ENCODE measurements at places on chromosomes 3 and 15.

DNA sequence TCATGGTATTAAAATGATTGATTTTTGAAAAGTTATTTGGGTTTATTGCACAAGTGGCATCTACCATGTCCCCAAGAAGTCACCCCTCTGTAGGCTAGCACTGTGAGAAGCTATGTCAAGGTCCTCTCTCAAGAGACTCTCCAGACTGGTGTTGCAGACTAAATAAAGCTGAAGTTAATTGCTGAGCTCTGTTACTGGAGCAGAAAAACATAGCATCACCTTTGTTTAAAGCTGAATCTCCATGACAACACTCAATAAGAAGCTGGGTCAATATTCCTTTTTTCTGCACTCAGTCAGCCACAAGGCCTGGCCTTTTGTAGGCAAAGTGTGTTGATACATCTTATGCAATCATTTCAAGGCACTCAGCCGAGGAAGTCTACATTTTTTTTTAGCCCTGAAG lies 806.6 kb upstream of the LMCD1 start:
- H3K27me3 ChIP-seq: no peaks in the 10 kb centered on the region
- DNase-seq: no peak
- no peaks in the 10 kb centered on the region for H3K4me1 ChIP-seq
- H3K36me3 ChIP-seq: no peaks in the 10 kb centered on the region
- no peak overlapping the region for H3K27ac ChIP-seq

DNA sequence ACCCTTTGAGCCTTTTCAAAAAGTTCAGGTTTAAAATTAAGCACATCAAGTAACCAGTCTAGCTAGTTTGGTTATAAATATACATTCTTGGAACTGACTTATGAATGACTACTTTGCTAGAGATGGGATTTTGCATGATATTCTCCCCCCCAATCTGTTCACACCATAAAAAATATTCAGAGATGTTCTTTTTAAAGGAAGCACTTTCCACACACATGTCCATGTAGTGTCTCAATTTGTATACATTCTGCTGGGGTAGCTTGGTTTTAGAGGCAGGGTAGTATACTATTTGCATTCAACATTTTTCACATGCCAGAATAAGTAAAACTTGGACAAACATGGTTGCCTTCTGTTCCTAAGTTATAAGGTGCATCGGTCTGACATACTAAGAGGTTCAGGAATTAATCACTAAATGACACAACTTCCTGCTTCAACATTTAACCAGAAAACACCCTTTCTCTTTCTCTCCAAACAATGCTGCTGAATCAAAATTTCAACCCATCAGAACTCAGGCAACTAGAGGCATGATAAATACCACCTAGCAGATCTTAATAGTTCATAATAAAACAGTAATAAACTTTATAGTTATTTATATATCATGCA lies 57.0 kb downstream of the SUMF1 start:
- peak overlapping the region; percentile 1 for H3K27ac ChIP-seq
- H3K4me3 ChIP-seq: no peak overlapping the region
- H3K4me1 ChIP-seq: peaks cover 27% of the 10 kb centered on the region

DNA sequence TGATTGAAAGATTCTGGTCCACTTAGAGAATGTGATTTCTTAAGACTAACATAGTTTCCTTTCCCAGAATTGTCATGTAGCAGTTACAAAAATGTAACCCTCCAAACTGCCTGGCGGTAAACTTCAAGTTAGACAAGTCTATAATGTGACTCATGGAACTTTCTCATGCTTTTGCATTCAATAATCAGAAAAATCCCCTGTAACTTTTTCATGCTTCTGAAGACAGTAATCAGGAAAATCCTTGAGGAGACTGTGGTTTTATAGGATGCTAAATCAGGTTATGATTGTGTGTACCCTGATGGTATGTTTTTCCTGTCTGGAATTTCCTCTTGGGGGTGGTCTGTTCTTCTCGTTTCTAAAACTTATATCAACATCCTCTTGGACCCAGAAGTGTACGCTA lies 74.0 kb upstream of the RARB start:
- H3K4me3 ChIP-seq: peak overlapping the region; percentile 58
- H3K4me1 ChIP-seq: peaks cover 19% of the 10 kb centered on the region
- no peaks in the 10 kb centered on the region for H3K36me3 ChIP-seq
- peak overlapping the region; percentile 52 for H3K27ac ChIP-seq
- H3K27me3 ChIP-seq: no peaks in the 10 kb centered on the region

DNA sequence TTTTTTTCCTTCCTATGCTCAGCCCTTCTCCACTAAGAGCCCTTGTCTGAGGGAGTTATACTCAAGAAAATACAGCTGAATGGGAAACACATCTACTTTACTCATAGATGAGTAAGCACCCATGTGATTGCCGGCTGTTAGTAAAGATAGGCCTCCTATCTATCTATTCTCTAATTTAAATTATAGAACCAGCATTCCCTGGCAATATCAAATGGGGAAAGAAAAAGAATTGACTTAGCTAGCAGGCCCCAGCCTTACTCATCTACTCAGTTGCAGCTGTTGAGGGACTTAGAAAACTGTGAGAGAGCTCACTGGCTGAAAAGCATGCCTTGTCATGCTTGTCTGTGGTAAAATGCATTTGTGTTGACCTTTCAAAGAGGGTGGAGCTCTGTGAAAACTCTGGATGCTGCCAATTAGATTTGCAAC lies 116.9 kb upstream of the LRRFIP2 start:
- H3K27ac ChIP-seq: peak overlapping the region; percentile 86
- H3K4me1 ChIP-seq: peaks cover 55% of the 10 kb centered on the region
- H3K4me3 ChIP-seq: peak overlapping the region; percentile 75
- H3K27me3 ChIP-seq: peaks cover 4% of the 10 kb centered on the region

GRCh38 chr3:24229468-24230221 lies 265.0 kb downstream of the THRB start:
- no peak overlapping the region for H3K4me3 ChIP-seq
- no peak for DNase-seq
- no peaks in the 10 kb centered on the region for H3K36me3 ChIP-seq
- H3K27ac ChIP-seq: no peak overlapping the region
- peaks cover 17% of the 10 kb centered on the region for H3K27me3 ChIP-seq

DNA sequence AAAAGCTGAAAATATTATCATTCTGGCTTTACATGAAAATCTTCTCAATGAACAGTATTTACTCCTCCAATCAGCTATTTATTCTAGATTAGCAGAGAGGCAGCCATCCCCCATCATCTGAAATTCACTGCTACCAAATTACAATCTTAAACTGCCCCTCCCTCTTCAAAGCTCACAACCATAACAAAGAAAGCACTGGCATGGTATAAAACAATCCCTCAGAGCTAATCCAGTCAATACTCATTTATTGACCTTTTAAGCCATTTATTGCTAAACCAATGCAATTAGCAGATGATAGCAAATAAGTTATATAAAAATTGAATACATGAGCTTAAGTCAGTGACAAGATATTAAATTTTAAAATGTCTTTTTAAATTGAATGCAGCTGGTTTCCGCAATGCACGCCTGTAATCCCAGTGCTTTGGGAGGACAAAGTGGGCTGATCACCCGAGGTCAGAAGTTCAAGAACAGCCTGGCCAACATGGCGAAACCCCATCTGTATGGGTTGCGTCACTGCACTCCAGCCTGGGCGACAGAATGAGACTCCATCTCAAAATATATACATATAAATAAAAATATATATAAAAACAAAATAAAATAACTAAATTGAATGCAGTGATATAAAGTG lies 12.1 kb downstream of the SLC4A7 start:
- no peak overlapping the region for H3K4me3 ChIP-seq
- H3K4me1 ChIP-seq: peaks cover 70% of the 10 kb centered on the region
- H3K27me3 ChIP-seq: no peaks in the 10 kb centered on the region
- DNase-seq: no peak
- H3K27ac ChIP-seq: peak overlapping the region; percentile 53

- no peak overlapping the region for H3K27ac ChIP-seq
- peaks cover 7% of the 10 kb centered on the region for H3K4me1 ChIP-seq
- H3K4me3 ChIP-seq: no peak overlapping the region
- H3K27me3 ChIP-seq: peaks cover 5% of the 10 kb centered on the region
Measured at GRCh38 chr3:128424508-128425069, 42.1 kb downstream of the DNAJB8 start.

- DNase-seq: peak; percentile 67
- H3K4me1 ChIP-seq: peaks cover 35% of the 10 kb centered on the region
- H3K27me3 ChIP-seq: no peaks in the 10 kb centered on the region
- H3K36me3 ChIP-seq: no peaks in the 10 kb centered on the region
- no peak overlapping the region for H3K27ac ChIP-seq
- H3K4me3 ChIP-seq: no peak overlapping the region
Measured at GRCh38 chr3:155230382-155230781, 63.1 kb downstream of the STRIT1 start.

DNA sequence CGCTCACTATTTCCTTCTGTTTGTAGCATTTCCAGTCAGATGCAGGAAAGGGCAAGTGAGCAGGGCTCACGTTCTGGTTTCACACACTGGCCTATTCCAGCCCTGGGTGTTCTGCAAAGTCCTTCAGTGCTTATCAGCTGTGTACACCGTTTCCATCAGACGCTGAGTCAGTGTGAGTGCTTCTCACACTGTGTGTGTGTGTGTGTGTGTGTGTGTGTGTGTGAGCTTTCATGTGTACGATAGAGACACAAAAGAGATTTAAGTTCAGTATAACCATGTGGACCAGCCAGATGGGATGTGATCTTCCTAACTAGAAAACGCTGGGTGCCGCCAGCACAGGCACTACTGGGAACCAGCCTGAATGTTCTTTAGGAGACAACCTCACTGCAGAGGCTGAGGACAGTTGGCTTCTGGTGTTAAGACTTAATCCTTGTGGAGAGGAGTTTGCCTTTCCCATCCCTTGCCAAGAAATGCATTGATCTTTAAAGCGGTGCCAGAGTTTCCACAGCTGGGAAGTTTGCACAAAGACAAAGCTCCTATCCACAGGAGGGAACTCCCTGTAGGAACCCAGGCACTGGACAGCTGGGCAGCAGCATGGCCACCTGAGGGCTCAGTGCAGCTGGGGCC lies 3.9 kb upstream of the CHSY1 start:
- H3K27me3 ChIP-seq: peaks cover 5% of the 10 kb centered on the region
- H3K36me3 ChIP-seq: peaks cover 1% of the 10 kb centered on the region
- no peak for DNase-seq
- H3K4me1 ChIP-seq: peaks cover 26% of the 10 kb centered on the region

GRCh38 chr3:12963231-12963896 lies 109.9 kb downstream of the IQSEC1 start:
- H3K27ac ChIP-seq: no peak overlapping the region
- peaks cover 26% of the 10 kb centered on the region for H3K4me1 ChIP-seq
- DNase-seq: no peak
- no peaks in the 10 kb centered on the region for H3K36me3 ChIP-seq

GRCh38 chr3:64213962-64214379 lies 11.3 kb downstream of the PRICKLE2 start:
- H3K27me3 ChIP-seq: no peaks in the 10 kb centered on the region
- peak; percentile 49 for DNase-seq
- H3K27ac ChIP-seq: peak overlapping the region; percentile 96
- peak overlapping the region; percentile 84 for H3K4me3 ChIP-seq

DNA sequence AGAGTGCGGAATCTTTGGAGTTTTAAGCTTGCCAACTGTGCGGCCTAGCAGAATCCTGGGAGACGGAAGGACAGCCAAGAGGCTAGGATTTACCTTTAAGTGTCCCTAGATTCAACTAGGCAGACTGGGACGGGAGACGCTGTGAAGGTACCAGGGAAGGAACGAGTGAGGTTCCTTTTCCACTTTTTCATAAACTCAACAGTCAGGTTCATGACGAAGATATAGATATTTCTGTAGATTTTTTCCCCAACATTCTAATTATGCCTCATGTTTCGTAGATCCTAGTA lies 564 bp upstream of the GABPB1 start:
- peaks cover 36% of the 10 kb centered on the region for H3K4me1 ChIP-seq
- peak overlapping the region; percentile 100 for H3K27ac ChIP-seq
- peaks cover 55% of the 10 kb centered on the region for H3K36me3 ChIP-seq

GRCh38 chr3:89521328-89521727 lies 413.9 kb downstream of the EPHA3 start:
- H3K4me1 ChIP-seq: no peaks in the 10 kb centered on the region
- no peak overlapping the region for H3K27ac ChIP-seq
- no peak for DNase-seq

GRCh38 chr3:50243543-50243895 lies 7.5 kb downstream of the GNAI2 start:
- no peak overlapping the region for H3K4me3 ChIP-seq
- H3K27ac ChIP-seq: peak overlapping the region; percentile 96
- H3K27me3 ChIP-seq: peaks cover 6% of the 10 kb centered on the region
- H3K36me3 ChIP-seq: peaks cover 6% of the 10 kb centered on the region

DNA sequence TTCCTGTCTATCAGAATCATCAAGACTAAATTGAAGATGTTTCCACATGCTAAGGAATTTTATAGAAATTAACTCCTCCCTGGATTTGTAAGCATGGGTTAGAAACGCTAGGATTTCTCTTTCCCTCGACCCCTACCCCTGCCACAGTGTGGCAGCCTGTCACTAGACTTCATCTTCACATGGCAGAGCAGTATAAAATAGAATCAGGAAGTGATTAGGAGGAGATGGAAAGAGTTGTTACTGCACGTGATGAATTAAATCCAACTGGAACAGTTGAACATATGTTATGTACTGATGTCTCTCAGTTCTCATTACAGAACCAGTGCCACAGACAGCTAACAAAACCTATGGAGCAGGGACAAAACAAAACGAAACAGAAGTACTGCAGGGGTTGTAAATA lies 130.0 kb upstream of the BNIP2 start:
- H3K4me1 ChIP-seq: no peaks in the 10 kb centered on the region
- DNase-seq: no peak
- H3K36me3 ChIP-seq: no peaks in the 10 kb centered on the region
- H3K27ac ChIP-seq: no peak overlapping the region

DNA sequence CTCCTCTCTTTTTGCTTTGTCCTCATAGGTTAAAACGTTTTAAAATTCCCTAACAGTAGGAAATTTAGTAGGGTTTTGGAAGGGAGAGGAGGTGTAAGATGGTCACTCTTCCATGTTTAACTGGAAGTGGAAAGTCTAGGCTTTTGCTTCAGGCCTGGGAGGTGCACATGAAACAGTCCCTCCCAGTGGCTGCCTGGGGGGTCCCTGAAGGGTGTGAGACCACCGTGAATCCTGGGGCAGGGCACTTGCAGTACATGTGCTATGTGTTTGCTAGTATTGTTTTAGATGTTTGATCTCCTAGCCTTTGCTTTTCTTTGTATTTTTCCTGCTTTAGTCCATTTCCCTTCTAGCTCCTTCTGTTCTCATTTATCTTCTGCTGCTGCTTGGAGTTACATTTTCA lies 178.5 kb downstream of the THSD4 start:
- H3K36me3 ChIP-seq: peaks cover 32% of the 10 kb centered on the region
- DNase-seq: no peak
- H3K4me1 ChIP-seq: peaks cover 94% of the 10 kb centered on the region
- peak overlapping the region; percentile 81 for H3K4me3 ChIP-seq
- no peaks in the 10 kb centered on the region for H3K27me3 ChIP-seq

DNA sequence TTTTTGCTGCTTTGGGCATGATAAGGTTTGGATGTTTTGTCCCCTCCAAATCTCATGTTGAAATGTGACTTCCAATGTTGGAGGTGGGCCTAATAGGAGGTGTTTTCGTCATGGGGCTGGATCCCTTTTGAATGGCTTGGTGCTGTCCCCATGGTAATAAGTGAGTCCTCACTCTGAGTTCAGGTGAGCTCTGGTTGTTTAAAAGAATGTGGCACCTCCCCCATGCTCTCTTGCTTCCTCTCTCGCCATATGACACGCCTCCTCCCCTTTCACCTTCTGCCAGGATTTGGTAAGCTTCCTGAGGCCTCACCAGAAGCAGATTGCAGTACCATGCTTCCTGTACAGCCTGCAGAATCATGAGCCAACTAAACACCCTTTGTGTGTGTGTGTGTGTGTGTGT lies 255.5 kb downstream of the EPHB1 start:
- no peaks in the 10 kb centered on the region for H3K36me3 ChIP-seq
- H3K4me1 ChIP-seq: no peaks in the 10 kb centered on the region
- DNase-seq: no peak
- no peaks in the 10 kb centered on the region for H3K27me3 ChIP-seq
- no peak overlapping the region for H3K4me3 ChIP-seq

- DNase-seq: no peak
- no peak overlapping the region for H3K27ac ChIP-seq
- H3K27me3 ChIP-seq: no peaks in the 10 kb centered on the region
- no peaks in the 10 kb centered on the region for H3K4me1 ChIP-seq
- H3K36me3 ChIP-seq: no peaks in the 10 kb centered on the region
Measured at GRCh38 chr3:35739181-35739809, 100.0 kb downstream of the ARPP21 start.

Measured in HFFc6 (cell line).